Adrenal gland (tissue), 19 donors: ENCODE measurements at places on chromosomes 11 and 22. TPM values are rescaled to one million over a fixed set of nuclear protein-coding genes. Genes with fewer than 3 reads are reported as not detected.

The MAP6 gene
- 34.8 TPM for polyA plus RNA-seq

The CRACR2B gene
- 39.3 TPM for polyA plus RNA-seq

The GLB1L2 gene
- 2.4 TPM for polyA plus RNA-seq

The MUS81 gene
- polyA plus RNA-seq = 16.1 TPM

The KCNJ11 gene
- polyA plus RNA-seq = 0.27 TPM

The UPK3A gene
- polyA plus RNA-seq = 0.17 TPM

The BSX gene
- not detected for polyA plus RNA-seq

The NAALADL1 gene
- 11.0 TPM for polyA plus RNA-seq

The SLC29A2 gene
- 4.7 TPM for polyA plus RNA-seq
